ENCODE measurements at places on chromosomes 2 and 18.
A peak's percentile ranks its signal among the peaks of the same experiment; 100 is the strongest.

DNA sequence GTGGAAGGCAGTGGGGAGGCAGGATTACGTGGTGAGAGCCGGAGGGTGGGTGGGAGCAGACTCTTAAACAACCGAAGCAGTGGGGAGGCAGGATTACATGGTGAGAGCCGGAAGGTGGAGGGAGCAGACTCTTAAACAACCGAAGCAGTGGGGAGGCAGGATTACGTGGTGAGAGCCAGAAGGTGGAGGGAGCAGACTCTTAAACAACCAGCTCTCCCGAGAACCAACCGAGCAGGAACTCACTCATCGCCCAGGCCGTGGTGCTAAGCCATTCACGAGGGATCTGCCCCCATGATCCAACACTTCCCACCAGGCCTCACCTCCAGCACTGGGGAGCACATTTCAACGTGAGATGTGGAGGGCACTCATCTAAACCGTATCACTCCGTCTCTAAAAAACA lies 87.7 kb downstream of the RTP5 start:
- no peak for DNase-seq

- no peak for DNase-seq
These were observed 252.1 kb downstream of the RBM43 start for GRCh38 chr2:151009437-151010175.

- no peak for DNase-seq
These were observed 25.5 kb downstream of the PIAS2 start for GRCh38 chr18:46891742-46892214.

DNA sequence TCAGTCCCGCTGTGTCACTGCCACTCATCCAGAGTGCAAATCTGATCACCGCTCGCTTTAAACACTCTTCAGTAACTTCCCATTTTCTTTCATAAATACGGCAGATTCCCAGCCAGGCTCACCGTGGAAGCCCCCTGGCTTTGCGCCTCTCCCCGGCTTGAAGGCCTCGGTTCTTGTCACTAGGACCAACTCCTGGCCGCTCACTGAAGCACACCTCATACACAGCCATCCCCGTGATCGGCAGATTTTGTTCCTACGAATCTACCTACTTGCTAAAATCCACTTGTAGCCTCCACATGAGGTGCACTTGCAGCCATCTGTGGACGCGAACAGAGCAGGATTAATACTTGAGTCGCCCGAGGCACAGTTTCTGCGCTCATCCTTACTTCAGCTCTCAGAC lies 462.4 kb upstream of the MYT1L start:
- no peak for DNase-seq

DNA sequence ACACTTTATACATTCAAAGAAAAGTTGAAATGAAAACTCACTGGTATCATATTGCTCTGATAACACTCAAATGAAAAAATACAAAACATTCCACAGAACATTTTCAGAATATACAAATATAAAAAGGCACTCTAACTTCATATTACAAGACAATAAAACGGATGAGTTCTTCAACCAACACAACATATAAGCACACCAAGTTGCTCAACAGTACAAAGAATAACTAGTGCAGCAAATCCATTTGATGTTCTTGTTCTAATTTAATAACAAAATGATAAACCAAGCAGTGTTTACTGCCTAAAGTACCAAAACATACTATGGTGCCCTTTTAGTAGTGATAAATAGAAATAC lies 60.8 kb upstream of the PGAP1 start:
- no peak for DNase-seq

DNA sequence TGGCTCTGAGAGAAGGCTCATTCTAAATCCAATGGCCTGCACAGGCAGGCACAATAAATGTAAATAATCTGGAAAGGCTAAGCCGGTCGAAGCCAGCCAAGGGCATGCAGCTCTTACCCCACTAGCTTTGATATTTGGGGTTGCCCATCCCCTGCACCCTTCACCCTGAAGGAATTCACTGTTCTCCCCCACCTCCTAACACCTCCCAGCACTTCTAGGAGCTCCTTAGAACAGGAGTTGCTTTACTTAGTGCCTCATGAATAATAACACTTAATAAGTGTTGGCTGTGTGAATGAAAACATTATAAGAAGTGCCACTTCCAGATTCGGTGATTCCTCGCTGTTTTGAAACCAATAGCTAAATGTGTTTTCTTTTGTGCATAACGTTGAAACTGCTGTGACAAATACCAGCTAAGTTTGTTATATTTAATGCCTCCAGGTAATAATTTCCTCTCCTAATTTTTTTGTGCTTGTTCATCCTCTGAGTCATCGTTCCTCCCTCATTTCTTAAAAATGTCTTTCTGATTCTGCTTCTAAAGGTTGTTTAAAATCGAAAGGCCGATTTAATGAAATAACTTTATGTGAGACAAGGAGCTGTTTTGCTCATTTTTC lies 458.8 kb downstream of the METTL4 start:
- no peak for DNase-seq

DNA sequence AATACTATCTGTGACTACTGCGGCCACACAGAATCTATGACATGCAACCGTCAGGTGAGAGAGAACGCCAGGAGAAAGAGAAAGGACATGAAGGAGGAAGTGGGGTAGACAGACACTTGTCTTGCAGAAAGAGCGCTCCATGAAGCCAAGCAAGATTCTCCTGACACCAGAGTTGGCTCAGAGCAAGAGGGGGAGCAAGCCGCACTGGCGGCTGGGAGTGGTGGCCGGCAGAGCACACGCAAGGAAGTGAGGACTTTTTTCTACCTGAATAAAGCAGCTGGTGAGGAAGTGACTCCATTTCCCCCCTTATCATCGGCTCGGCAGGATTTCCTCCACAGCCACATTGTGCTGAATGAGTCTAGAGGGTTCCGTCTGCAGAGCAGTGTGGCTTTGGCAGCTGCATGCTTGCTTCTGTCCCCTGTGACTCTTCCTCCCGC lies 181.6 kb downstream of the BCL2 start:
- DNase-seq, result no peak

GRCh38 chr2:69584127-69584889 lies 59.2 kb downstream of the AAK1 start:
- peak; percentile 28 for DNase-seq

DNA sequence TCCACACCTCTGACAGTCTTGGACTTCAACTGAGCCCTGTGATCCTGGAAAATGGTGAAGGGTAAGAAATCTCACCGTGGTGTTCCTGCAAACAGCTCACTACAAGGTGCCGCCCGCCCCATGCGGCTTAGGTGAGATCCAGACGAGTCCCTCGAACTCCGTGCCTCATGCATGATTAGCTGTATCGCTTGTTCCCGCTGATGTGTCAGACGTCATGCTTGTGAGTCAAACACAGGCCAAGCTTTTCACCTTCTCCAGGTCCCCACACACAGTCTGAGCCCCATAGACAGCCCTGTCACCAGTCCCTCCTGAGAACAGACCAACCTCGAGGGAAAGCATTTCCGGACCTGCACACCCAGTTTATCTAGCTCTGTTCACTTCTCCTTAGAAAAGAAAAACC lies 740.5 kb downstream of the GALR1 start:
- no peak for DNase-seq

DNA sequence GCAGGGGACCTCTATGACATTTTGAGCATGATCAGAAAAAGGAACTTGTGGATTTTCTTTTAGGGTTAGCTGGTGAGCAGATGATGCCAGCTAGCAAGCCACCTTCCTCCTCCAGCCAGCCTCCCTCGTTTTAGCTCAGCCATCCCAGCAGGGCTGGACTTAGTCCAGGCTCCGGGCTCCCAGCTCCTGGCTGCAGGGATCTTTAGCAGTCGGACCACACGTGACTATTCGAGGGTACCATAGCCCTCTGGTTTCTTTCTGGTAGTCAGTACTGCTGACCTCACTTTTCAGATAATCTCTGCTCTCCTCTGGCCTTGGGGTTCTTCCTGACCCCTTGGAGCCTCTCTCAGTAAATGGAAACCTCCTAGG lies 31.8 kb downstream of the NCK2 start:
- DNase-seq, result no peak

DNA sequence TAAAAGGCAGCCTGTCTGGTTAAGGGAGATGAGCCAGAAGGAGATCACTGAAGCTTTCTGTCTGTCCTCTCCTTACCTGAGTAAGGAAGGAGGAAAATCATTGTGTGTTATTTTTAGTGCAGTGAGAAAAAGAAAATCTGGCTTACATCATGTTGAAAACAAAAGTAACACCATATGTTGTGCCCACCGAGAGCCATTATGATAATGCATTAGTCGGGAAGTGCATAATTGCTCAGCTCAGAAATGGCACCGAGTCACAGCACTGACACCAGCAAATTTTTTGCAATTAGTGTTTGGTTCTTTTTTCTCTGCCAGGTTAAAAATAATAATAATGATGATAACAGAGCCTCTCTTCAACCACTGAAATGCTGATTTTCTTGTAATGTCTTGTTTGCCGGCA lies 46.6 kb downstream of the HNMT start:
- no peak for DNase-seq

DNA sequence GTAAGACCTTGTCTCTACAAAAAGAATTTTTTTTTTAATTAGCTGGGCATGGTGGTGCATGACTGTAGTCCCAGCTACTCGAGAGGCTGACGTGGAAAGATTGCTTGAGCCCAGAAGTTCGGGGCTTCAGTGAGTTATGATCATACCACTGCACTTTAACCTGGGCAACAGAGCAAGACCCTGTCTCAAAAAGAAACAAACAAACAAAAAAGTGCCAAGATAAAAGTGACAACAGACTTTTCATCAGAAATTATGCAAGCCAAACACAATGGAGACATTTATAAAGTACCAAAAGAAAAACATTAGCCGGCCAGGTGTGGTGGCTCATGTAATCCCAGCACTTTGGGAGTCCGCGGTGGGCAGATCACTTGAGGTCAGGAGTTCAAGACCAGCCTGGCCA lies 26.7 kb downstream of the HADHA start:
- no peak for DNase-seq

GRCh38 chr2:82839036-82839435 lies 1620.0 kb downstream of the SUCLG1 start:
- DNase-seq, result no peak

GRCh38 chr2:188693111-188693510 lies 281.1 kb upstream of the COL3A1 start:
- DNase-seq, result no peak

- no peak for DNase-seq
These were observed 51.7 kb downstream of the NOP58 start for GRCh38 chr2:202317080-202317857.

DNA sequence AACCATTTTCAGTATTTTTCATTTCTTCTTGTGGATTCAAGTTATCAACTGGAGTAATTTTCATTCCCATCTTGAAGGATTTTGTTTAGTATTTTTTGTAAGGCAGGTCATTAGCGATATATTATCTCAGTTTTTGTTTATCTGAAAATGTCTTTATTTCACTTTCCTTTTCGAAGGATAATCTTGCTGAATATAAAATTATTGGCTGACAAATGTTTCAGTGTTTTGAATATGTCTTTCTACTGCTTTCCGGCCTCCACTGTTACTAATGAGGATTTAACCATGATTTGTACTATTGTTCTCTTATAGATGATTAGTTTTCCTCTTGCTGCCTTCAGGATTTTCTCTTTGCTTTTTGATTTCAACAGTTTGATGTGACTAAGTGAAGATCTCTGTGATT lies 58.3 kb upstream of the ZNF396 start:
- no peak for DNase-seq

GRCh38 chr2:70886541-70886987 lies 49.1 kb upstream of the ATP6V1B1 start:
- DNase-seq, result no peak

DNA sequence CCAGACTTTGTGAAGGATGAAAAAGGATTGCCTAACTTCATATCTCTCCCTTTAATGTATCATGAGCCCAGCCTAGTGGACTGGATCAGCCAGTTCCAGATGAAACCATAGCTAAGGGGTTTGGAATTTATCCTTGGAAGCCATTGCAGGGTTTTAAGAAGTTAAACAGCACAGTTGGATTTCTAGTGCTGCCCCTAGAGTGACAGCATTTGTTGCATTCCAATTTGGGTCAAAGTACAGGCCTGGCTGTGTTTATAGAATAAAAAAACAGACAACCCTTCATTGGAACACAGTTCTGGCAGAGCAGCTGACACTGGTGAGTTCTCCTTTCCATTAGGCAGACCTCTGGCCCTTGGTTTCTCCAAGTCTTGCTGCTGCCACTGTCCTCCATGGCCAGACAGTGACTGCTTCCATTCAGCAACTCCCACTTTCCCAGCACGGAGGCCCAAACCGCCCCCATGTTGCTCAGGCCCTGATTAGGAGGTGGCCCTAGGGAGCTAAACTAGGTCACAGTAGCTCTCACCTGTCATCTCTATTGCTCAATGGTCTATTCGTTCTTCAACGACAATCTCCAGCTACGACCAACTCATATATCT lies 8.0 kb downstream of the GPR39 start:
- no peak for DNase-seq

GRCh38 chr18:23918395-23919032 lies 96.0 kb upstream of the TTC39C start:
- peak; percentile 53 for DNase-seq

DNA sequence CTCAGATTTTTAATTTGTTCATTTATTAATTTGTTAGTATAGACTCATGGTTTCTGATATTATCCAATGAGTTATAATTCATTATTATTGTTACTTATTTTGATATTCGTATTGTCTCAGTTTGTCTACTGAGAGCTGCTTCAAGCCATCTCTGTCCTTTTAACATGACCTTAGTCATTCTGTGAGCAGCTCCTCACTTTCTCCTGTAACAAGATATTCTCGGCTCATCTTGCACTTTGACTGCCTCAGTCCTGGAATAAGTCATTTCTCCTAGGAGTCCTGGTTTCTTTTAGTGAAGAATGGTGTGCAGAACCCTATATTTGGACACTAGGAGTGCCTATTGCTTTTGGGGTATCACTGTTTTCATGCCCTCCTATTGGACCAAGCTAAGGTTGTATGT lies 13.2 kb downstream of the ASB1 start:
- DNase-seq, result no peak

- no peak for DNase-seq
These were observed 1127.9 kb upstream of the CHAC2 start for GRCh38 chr2:52639692-52640091.

DNA sequence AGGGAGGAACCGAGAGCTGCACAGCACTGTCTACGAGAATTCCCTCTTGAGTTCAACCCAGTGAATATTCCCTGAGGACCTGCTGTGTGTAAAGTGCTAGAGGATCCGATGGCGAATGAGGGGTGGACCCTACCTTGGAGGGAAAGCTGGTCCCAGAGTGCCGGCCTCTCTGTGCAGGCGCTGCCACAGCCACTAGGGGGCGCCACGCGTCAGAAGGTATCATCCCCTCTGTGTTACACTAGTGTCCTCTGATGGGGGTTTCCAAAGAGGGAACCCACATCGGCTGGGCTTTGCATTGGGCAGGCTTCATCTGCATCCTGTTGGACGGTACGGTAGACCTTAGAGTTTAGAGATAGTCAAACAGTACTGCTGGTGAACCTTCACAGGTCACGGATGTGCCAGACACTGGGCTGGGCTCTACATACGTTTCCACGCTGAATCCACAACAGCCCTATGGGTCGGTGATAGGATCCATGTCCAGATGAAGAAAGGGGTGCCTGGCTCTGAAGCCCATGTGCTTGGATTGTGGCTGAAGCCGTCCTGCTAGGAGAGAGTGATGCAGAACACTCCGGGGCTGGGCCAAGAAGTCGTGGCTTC lies 39.0 kb downstream of the COA5 start:
- DNase-seq, result peak; percentile 79

GRCh38 chr2:20652673-20653575 lies 2.0 kb upstream of the HS1BP3 start:
- DNase-seq, result no peak

All from K562 (cell line).